Stimulated activated CD8-positive, alpha-beta memory T cell treated with anti-CD3 and anti-CD28 coated beads, Interleukin-15, amount 100 ng/mL, for 1 hour (primary cell): ENCODE measurements at places on chromosomes 11 and 22.

DNA sequence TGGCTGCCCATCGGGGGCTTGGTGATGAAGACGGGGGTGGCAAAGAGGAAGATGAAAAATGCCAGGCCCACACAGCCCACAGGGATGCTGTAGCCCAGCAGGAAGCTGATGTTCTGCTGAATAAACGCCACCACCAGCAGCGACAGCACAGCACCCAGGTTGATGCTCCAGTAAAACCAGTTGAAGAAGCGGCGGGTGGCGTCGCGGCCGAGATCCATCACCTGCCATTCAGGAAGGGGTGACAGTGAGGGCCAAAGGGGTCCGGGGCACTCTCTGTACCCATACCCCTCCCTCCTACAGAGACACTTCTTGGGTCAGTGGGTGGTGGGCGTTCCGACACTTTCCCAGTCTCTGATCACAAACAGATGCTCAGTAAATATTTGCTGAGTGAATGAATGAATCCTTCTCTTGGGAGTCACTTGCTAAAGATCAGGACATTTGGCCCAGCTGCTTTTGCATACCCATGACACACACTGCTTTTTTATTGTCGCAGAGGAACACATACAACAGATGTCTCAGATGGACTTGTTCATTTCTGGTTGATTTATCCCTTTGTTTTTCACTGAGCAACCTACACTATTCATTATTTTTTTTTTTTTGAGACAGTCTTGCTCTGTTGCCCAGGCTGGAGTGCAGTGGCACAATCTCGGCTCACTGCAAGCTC, 5.2 kb downstream of the SLC15A3 start:
- no peak for DNase-seq

- no peak for DNase-seq
Observed at GRCh38 chr11:38510041-38510440, 1912.0 kb upstream of the RAG2 start.

DNA sequence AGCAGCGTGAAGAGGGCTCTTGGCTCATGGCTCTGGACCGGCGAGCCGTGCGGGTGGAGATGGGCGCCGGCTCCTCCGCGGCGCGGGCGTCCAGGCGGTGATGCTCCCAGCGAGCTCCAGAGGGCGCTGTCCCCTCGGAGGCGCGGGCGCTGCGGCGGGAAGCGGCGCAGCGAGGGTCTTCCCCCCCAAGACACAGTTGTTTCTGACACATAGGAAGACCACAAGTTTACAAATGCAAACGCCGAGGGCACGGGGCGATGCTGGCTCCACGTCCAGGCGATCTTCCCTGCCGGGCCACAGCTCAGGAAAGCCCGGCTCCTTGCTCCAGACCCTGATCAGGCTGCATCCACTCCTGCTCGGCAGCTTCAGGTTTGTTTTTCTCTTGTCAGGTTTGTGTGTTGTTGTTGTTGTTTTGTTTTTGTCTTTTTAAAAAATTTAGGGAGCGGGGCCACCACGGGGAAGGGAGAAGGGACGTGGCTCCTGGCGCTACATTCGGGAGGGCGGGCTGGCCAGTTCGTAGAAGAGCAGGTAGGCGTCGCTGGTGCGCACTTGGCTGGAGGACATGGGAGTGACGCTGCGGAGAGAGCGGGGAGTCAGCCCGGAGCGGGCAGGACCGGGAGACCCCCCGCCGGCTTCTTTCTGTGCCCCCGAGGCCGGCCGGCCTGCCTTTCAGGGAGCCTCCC, 10.0 kb upstream of the MFRP start:
- DNase-seq = peak; percentile 43

DNA sequence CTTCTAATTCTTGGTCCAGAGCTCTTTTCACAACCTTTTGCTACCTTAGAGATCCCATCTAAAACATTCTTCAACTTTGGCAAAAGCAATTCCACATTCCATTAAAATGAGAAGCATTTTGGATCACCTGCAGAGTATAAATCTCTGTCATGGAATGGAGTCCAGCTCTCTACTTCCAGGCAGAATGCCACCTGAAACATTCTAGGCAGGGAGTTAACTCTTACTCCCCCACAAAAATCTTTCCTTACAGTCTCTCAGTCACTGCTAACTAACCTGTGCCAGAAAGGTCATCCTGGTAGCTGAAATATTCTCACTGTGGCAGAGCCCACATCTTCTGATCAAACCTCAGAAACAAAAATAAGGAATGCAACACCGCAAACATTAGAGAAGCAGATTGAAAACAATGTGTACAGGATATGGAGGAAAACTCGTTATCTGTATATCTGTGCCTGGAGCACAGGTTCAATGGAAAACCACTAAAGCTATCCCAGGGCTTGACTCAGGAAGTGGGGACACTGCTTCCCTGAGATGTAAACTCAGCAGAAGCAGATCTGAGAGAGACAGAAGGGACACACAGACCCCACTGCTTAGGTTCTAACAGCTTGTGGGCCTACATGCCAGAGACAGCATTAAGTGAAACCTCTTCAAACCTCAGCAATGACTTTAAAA, 78.9 kb downstream of the KCNC1 start:
- no peak for DNase-seq

GRCh38 chr11:70637949-70638583, 239.7 kb downstream of the CTTN start:
- no peak for DNase-seq

DNA sequence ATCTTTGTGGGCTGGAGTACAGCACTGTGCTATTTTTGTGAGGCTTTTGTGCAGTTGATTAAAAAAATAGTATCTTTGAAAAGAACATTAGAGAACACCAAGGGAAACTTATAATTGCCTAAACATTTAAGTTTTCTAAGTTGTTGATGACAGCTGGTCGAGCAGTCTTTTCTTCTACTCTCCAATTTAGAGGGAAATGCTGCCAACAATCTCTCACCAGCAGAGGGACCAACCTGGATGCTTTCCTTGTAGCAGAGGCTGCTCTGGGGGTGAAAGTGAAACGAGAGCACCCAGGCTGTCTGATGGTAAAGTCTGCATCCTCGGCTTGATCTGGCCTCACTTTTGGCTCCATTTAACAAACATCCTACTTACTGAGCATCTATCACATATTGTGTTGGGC, 1286.5 kb upstream of the TENM4 start:
- no peak for DNase-seq

DNA sequence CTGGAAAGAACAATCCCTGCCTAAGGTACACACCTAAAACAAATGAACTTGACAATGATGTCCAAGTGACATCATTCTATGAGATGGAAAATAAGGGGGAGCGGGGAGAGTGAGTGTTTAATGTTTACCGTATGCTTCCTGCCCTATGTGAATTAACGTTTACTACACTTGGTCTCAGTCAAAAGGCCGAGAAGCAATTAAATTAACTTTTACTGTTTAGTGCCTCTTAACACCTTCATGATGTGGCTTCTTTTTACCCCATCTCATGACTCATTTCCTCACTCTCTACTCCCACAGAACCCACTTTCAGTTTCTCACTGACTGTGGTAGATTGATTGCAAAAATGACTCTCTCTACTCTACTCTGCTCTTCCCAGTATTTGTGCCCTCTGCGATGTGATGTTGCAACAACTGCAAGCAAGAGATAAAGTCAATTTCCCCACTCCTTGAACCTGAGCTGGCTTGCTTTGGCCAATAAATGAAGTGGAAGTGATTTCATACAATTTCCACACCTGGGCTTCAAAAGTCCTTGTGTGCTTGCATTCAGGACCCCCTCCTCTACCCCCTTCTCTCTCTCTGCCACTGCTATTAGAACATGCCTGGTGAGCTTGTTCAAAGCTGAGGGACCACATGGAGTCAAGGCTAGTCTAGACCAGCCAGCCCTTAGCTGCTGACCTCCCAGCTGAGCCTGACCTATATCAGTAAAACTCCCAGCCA, 11.6 kb upstream of the ALKBH3 start:
- DNase-seq = no peak

DNA sequence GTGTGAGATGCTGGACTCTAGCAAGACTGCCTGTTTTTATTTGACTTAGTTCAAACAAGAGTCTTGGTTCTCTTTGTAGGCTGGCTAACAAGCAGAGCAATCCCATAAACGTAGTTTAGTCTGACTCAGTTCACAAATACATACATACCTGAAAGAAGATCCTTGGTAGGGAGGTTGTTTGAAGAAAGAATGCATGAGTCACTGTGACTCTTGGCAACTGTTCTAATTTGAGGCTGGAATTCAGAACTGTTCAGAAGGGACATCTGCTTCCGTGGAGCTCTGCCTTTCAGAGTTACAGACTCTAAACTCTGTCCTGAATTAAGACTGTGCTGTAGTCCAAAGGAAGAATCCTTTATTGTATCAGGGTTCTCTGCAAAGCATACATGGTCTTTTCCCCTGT, 32.2 kb downstream of the C2CD3 start:
- DNase-seq = no peak

DNA sequence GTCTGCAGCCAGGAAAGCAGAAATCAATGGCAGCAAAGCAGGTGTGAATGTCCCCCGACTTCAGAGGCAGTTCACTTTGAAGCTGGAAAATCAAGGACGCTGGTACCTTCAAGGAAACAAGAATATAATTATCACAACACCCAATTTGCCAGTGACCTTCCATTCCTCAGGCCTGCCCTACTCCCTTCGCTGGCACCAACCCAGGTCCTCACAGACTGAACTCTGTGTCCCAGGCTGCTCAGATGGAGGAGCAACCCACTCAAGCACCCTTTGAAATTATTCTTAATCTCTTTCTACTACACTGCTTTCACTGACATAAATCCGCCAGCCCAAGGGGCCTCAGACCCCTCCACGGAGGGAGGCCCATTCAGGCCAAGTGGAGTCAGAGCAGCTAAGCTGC, 64.7 kb upstream of the WT1 start:
- DNase-seq = no peak

- DNase-seq = no peak
Observed at GRCh38 chr22:23187871-23188700, 7.8 kb downstream of the BCR start.

GRCh38 chr11:16577490-16577889, 161.0 kb upstream of the C11orf58 start:
- DNase-seq = no peak

GRCh38 chr11:62544581-62545436, 1.8 kb downstream of the AHNAK start:
- no peak for DNase-seq

GRCh38 chr22:32646476-32646875, 155.0 kb upstream of the TIMP3 start:
- no peak for DNase-seq

DNA sequence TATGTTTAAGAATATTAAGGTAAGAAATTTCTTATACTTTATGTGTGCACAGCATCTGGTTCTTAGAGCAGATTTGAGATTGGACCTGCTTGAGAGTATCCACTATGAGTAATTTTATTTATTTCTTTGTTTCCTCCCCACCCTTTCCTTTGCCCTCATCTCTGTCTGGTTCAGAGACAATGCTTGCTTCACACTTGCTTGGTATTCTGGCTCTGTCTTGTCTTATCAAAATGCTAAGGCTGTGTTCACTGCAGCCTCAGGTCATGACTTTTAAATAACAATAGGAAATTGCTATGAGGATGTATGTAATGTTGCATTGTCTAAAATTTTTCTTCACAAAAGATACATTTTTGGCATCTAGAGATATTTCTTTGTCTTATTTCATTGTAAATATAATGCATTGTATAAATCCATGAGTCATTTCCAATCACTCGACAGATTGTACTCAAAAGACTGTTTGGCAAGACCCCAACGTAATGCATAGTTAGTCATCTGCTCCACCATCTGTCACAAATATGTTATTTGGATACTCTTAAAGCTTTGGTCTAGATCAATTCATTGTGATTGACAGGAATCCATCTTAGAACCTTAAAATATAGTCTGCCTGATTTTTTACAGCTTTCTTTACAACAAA, 395.7 kb downstream of the AASDHPPT start:
- no peak for DNase-seq

GRCh38 chr11:98740321-98740720, 280.4 kb upstream of the CNTN5 start:
- no peak for DNase-seq

GRCh38 chr11:122837528-122838346, 563 bp upstream of the CRTAM start:
- no peak for DNase-seq

DNA sequence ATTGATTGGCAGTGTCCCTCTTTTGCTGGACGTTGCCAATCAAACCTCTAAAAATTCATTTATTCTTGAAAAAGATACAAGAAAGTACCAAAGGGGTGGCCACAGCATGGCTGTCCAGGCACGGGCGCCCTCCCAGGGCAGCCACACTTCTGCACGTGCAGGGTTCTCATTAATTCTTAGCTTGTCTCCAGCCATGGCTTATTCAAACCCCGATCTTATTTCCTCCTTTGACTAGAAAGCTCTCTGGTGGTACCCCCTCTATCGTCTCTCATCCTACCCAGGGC, 123.9 kb downstream of the CTTN start:
- no peak for DNase-seq

- peak; percentile 40 for DNase-seq
Observed at GRCh38 chr22:49992921-49993648, 19.5 kb downstream of the IL17REL start.

DNA sequence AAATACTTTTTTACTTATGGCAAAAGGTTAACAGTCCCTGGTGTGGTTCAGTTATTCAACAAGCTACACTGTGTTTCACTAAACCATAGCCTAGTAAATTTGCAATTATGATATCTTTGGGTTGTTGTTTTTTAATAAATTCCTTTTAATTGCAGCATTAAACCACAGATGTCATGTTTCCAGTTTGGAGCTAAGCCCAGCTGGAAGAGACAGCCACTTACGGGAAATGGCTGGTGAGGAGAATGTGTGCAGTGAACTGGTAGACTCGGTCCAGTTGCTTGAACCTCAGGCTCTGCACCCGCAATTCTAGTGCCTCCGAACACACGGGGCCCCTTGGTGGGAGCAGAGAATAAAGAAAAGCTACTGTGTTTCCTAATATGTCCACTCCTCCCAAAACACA, 70.8 kb downstream of the WNT11 start:
- no peak for DNase-seq

- DNase-seq = no peak
Observed at GRCh38 chr11:18692941-18693760, 5.4 kb upstream of the TMEM86A start.

GRCh38 chr11:126135235-126136176, 72.8 kb upstream of the CDON start:
- DNase-seq = no peak

DNA sequence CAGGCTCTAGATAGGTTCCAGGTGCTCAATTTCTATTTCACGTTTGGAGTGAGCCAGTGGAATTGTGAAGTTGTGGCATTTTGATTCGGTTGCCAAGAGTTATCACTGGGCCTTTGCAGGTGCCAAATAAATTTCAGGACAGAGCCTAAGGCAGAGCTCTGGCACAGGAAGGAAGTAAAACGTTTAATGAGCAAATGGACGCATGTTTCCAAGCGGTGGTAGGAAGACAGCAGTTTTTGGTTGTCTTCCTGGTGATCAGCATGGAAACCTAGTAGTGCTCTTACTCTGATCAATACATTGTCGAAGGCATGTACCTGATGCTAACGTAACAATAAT, 452 bp downstream of the BIRC3 start:
- no peak for DNase-seq

GRCh38 chr11:120467627-120468026, 43.9 kb upstream of the GRIK4 start:
- no peak for DNase-seq

GRCh38 chr11:64235437-64236161, 1.2 kb downstream of the VEGFB start:
- no peak for DNase-seq
